ENCODE measurements at places on chromosomes 1 and 21.

GRCh38 chr1:225595974-225596551, 56.9 kb downstream of the ENAH start:
- no peak for DNase-seq

DNA sequence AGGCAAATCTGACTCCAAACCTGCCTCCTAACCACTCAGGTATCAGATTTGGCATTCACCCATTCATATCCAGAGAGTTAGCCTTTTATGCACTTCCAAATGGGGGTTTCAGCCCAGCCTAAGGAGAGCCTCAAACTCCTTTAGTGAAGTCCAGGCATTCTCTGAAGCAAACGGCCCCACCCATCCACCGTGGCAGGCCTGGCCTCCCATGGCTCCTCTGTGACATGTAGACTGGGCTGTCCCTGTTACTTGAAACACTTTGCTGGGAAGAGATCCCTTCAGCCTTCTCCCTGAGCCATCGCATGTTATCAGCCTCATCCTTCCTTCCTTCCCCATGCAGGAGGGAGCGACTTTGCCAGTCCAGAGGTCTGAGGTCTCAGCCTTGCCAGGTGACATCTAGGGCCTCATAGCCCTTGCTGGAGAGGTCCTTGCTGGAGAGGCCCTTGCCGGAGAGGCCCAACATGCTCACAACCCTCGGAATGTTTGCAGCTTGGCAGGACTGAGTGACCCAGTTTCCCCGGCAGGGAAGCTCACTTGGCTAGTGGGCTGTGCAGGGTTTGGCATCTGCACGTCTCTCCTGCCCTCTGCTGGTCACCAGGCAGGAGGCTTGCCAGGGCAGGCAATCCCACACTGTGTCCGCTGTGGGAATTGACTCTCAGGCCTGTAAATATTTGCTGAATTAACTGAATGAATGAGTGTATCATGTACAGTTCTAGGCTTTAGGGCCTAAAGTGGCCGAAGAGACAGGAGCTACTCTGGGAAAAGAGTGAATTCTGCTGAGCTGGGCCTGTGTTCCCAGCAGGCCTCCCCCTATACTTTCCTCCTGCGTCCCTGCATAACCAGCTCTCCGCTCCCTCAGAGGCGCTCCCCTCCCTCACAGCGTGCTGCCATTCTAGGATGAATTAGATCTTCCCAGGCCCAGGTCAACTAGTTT, 26.7 kb upstream of the RBM15 start:
- DNase-seq = peak; percentile 72

DNA sequence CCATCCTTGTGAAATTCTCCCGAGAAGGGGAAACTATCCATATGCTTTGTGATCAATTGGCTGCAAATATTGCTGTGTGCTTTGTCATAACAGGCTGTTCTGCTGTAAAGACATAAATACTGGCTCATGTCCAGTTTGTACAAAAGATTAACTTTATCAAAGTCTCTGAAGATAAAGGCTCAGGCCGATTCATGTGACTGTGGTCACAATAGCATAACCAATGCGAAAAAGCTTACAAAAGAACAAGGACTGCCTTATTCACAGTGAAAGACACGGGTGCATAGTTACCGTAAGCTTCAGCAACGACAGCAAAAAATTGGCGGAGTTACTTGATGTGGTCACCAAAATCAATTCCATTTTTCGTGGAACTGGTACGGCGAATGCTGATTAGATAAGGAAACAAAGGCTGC, 173.6 kb upstream of the CHRM3 start:
- no peak for DNase-seq

DNA sequence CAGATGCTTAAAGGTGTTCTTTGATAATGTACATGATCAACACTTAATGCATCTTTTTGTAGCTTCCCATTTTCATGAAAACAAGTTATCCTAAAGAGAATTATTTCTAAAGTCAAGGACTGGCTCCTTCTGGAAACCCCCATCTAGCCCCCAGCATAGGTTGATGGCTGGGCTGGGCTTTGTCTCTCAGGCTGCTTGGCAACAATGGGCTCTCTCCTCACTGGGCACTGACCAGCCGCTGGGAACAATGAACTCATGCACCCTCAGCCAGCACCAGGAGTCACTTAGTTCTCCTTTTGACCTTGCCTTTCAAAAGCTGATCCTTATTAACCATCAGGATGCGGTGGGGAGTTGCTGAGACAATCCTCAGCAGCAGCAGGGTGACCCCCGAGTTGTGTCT, 293.0 kb upstream of the PLXNA2 start:
- DNase-seq = no peak

- no peak for DNase-seq
These were observed 5.6 kb upstream of the POFUT2 start for GRCh38 chr21:45293220-45293725.

GRCh38 chr1:12473596-12474362, 144.2 kb downstream of the DHRS3 start:
- no peak for DNase-seq

DNA sequence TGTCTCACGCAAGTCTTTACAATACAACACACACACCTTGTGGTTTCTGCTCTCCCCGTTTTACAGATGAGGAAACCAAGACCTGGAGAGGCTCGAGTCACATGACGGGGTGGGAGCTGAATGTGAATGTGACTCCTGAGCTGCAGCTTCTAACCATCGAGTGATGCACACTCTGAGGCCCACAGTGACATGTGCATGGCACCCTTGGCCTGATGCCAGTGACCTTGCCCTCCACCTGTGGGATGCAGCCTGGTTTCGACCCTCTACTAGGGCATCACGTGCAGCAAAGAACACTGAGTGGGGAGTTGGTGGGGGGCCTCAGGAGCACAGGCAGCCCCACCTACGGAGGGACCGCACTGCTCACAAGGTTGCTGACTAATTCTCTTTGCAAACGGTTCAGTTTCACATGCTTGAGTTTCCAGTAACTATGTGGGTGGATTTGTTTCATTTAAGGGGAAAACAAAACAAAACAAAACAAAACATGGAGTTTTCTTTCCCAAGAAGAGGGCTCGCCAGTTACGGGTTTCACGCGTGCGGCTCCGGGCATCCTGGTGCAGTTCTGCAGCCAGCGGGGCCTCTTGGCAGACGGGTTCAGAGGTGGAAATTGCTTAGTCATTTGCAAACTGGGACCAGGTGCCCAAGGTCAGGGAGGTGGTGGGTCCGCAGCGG, 22.9 kb downstream of the SPSB1 start:
- peak; percentile 74 for DNase-seq

- no peak for DNase-seq
These were observed 116.8 kb downstream of the CASZ1 start for GRCh38 chr1:10679496-10680220.

DNA sequence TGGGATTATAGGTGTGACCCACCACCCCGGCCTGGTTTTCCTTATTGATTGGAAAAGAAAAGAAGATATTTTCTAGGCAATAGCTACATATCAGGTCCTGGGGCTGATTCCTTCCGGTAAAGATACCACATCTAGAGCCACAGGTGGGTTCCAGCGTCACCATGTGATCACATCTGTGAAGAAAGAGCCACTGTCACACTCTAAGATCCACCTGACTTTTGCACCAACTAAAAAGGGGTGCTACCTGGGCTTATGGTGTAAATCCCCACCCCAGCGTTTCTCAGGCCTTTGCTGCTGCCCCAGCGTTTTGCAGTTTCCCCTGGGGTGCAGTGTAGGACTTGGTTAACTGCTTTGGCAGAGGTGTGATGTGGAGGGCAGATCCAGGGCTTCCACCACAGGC, 22.3 kb upstream of the PDE9A start:
- no peak for DNase-seq

GRCh38 chr1:17594026-17594425, 54.5 kb downstream of the ARHGEF10L start:
- DNase-seq = no peak

DNA sequence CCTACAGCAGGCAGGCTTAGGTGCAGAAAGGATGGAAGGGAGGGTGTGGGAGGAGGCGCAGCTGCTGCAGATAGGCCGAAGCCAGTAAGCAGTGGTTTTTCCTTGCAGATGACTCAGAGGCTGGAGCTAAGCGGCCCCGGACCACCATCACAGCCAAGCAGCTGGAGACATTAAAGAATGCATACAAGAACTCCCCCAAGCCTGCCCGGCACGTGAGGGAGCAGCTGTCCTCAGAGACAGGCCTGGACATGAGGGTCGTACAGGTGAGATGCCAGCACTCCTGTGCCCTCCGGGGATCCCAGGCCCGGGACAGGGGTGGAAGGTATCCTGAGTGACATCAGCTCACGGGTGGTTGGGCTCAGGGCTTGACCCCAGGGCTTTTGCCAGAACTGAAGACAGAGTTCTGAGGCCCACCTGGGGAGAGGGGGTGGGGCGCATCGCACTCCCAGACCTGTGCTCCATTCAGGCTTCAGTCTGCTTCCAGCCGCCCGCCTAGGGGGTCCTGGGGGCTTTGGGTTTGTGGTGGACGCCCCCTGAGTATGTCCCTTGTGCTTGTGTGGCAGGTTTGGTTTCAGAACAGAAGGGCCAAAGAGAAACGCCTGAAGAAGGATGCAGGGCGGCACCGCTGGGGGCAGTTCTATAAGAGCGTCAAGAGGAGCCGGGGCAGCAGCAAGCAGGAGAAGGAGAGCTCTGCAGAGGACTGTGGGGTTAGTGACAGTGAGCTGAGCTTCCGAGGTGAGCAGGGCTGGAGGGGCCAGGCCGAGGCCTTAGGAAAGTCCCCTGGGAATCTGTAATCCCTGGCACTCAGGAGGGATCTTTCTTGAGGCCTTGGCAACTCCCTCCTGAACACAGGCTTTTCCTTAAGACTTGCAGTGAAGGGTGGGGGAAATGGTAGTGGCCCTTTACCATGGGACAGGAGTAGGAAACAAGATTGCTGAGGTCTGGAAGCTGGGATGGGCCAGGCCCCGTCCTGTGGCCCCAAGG, 41.5 kb downstream of the LHX4 start:
- no peak for DNase-seq

GRCh38 chr1:161171191-161171590, 5.0 kb downstream of the PPOX start:
- no peak for DNase-seq

GRCh38 chr1:11823366-11824137, 17.6 kb downstream of the CLCN6 start:
- DNase-seq = no peak

GRCh38 chr1:39411526-39412478, 79.6 kb upstream of the BMP8A start:
- no peak for DNase-seq

DNA sequence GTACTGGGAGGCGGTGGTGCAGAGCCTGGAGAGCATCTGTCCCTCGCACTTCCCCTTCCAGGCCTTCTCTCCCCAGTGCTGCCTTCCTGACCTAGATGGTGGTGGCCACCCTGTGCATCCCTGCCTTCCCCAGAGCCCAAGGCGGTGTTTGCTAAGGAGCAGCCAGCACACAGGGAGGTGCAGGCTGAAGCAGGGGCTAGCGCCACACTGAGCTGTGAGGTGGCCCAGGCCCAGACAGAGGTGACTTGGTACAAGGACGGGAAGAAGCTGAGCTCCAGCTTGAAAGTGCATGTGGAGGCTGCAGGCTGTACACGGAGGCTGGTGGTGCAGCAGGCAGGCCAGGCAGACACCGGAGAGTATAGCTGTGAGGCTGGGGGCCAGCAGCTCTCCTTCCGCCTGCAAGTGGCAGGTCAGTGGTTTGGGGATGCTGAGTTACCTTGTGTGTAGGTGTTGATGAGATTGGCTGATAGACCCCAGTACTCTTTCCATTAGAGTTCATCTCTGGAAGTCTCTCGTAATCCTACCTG, 51.6 kb downstream of the OBSCN start:
- no peak for DNase-seq

- no peak for DNase-seq
These were observed 102.1 kb downstream of the LMX1A start for GRCh38 chr1:165254376-165254775.

DNA sequence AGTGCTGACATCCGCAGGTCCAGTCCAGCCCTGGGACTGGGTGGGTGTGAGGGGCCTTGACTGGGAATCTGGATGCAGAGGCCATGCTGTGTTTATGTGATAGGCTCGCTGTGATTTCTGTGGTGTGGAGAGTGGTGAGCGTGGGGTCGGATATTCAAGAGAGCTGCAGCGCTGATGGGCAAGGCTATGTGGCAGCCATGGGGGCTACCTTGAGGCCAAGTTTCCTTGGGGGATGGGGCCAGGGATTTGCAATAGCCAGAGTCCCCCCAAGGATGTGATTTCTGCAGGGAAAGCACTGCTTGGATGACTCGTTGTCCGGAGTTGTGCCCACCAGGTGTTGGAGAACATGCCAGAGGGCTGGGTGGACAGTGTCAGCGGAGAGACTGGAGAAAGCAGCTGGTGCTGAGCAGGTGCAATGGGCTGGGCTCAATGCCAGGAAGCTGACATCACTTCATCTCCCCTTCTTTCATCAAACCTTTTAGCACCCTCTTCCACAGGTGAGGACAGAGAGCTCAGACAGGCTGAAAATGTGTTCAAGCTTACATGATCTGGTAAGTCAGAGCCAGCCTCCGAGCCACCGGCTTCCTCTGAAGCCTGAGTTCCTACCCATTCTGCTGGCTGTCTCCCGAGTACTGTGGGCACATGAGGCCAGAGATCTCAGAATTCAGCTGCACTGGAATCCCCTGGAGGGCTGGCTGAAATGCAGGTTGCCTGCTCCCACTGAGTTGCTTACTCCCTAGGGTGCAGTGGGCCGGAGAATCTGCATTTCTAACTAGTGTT, 132.9 kb downstream of the RHOU start:
- DNase-seq = no peak

- DNase-seq = no peak
These were observed 987.8 kb upstream of the ADAMTS5 start for GRCh38 chr21:27954543-27955165.

DNA sequence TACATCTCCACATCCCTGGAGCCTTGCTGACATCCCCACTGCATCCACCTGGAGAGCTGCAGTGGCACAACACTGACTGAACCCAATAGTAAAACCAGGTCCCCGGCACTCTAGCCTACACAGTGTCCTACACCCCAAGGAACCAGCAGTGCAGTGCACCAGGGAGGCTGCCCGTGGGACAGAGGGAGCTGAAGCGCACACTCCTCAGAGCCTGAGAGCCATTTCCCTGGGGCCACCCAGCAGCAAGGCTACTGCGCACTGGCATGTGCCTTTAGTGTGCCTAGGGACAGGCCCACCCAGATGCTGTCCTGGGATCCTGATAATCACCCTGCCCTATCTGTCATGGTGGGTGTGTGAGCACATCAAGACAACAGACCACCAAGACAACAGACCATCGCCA, 31.9 kb downstream of the NSL1 start:
- DNase-seq = no peak

- DNase-seq = no peak
These were observed 16.7 kb upstream of the PTGFR start for GRCh38 chr1:78474092-78474491.

DNA sequence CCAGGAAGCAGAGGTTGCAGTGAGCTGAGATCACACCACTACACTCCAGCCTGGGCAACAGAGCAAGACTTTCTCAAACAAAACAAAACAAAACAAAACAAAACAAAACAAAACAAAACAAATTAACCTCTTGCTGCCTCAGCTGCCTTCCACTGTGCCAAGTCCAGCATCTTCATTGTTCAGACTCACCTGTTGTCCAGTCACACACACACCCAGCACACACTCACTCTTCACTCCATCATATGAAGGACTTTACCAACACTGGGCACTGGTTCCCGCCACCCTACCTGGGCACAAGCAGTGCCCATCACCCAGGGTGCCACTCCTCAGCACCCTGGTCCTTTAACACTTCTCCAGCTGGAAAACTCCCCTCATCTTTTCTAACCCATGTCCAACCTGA, 14.6 kb downstream of the PYCR2 start:
- DNase-seq = no peak

All from GM13976 (cell line).